ENCODE measurements at places on chromosomes 7 and 10.

DNA sequence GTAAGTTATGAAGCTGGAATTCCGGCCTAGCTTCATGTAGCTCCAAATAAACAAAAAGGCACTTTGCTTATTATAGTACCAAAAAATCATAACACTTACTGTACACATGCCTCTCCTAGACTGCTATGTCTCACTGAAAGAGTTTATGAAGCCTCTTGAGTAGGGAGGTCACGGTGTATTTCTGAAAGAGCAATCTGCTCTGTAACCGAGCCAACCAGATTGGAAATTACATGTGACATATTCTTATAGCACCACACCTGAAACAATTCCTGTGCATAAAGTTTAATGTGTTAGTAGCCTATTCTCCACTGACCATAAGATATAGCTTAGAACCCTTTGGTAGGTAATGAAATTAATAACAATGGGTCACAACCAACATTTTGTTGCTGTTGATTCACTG is 1.3 kb upstream of the FAM3C start:
- DNase-seq, result no peak

DNA sequence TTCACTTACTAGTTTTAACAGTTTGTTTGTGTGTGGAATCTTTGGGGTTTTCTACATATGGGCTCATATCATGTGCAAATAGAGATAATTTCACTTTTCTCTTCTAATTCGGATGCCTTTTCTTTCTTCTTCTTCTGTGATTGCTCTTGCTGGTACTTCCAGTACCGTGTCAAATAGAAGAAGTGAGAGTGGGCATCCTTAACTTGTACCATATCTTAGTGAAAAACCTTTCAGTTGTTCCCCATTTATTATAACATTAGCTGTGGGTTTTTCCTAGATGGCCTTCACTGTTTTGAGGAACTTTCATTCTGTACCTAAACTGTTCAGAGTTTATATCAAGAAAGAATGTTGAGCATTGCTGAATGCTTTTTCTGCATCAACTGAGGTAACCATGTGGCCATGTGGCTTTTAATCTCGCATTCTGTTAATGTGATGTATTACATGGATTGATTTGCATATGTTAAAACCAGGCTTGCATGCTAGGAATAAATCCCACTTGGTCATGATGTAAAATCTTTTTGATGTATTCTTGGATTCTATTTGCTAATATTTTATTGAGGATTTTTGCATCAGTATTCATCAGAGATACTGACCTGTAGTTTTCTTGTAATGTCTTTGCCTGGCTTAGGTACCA is 78.7 kb downstream of the FAM107B start:
- no peak for DNase-seq

DNA sequence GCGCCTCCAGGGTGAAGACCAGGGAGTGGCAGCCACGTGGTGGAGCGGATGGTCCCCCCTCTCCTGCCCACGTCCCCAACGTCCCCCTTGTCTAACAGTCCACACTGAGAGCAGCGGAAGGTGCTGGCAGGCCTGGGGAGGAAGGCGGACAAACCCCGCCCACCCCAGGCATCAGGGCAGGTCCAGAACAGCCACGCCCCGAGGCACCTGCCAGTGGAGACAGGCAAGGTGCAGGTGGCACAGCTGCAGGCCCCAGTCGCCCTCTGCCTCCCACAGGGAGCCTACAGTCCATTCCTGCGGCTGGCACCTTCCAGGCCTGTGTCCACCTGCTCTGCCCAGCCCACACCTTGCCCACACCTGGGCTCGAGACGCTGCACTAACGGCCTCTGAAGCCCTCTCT is 24.9 kb downstream of the CYP2W1 start:
- DNase-seq, result no peak

GRCh38 chr7:108291791-108292440 is 161.8 kb upstream of the LAMB4 start:
- no peak for DNase-seq

- no peak for DNase-seq
These were observed 34.8 kb upstream of the CHST15 start for GRCh38 chr10:124127965-124128810.
